H1 (cell line): ENCODE measurements at places on chromosomes 7 and 10.

DNA sequence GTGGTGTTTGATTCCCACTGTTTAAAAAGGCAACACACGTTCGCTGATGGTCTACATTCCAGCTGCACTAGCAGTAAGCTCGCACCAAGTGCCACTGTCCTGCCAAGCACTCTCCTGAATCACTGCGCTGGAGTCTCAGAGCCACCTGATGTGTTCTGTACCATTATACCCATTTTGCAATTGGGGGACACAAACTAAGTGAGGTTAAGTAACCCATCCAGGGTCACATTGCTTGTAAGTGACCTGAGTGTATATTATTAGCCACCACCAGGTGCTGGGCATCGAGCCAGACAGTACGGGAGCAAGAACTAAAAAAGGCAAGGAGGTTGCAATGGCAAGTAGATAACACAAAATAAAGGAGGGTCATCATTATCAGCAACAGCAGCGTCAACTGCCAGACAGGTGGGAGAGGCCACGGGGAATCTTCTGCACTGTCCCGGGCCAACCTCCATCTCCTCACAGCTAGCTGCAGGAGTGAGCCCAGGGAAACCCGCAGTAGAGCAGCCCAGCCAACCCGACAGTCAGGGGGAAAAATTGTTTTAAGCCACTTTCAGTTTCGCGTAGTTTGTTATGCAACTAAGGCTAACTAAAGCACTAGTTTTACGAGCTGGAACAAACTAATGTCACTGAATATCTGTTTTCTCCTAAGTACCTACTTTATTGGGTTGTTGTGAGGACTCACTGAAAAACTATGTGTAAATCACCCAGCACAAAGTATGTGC is 712 bp upstream of the CPVL start:
- no peak for DNase-seq

DNA sequence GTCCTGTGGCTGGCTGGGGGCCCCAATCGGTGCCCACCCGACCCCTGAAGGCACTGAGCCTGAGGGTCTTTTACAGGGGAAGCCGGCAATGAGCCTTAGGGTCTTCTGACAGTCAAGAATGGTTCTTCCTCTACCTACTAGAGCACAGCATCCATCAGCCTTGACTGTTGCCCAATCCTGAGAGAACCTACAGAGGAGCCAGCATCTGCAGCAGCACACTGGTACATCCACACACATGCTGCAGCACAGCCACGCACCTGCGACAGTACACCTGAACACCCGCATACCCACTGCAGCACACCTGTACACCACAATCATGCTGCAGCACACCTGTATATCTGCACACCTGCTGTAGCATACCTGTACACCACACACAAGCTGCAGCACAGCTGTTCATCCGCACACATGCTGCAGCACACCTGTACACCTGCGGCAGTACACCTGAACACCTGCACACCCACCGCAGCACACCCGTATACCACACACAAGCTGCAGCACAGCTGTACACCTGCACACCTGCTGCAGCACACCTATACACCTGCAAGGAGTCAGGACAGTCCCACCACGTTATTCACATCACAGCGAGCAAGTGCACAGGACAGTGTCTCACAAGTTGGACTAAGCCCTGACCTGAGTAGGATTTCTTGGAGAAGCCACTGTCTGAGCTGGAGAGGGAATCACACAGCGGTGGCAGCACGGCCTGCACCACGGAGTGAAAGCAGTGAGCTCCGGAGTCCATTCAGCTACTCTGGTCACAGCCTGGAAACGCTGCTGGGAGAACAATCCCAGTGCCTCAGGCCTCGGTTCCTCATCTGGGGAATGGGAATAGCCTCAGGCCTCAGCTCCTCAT is 56.4 kb downstream of the VIPR2 start:
- DNase-seq = peak; percentile 36

GRCh38 chr7:32921896-32922295 is 30.3 kb upstream of the KBTBD2 start:
- no peak for DNase-seq

- no peak for DNase-seq
Observed at GRCh38 chr7:124722292-124722691, 43.3 kb downstream of the GPR37 start.

GRCh38 chr7:107122486-107122911 is 46.3 kb upstream of the HBP1 start:
- no peak for DNase-seq
